T-helper 2 cell treated with Interferon-gamma antibody and Interleukin-4, amounts not matched to agents 5 μg/mL and 100 μg/mL, for 36 hours (primary cell): ENCODE measurements at places on chromosomes 12 and 14.

DNA sequence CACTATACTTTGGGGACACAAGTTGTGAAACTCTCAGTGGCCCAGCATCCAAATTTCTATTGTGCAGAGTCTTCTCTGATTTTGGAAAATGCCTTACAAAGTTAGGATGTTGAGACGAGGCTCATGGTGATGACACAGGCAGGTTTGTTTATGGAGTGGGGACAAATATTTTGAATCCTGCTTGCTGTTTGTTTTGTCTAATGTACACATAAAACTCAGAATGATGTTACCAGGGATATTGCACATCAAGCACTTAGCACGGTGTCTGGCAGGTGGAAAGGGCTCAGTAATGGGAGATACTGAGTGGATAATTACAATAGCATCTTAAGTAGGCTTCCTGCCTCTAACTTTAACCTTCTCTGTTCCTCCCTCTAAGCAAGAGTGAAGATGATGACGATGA lies 628.9 kb upstream of the TBX3 start:
- no peaks in the 10 kb centered on the region for H3K27me3 ChIP-seq
- H3K4me3 ChIP-seq, result no peak overlapping the region
- no peaks in the 10 kb centered on the region for H3K4me1 ChIP-seq
- no peak for DNase-seq

- H3K27me3 ChIP-seq, result no peaks in the 10 kb centered on the region
- peaks cover 37% of the 10 kb centered on the region for H3K36me3 ChIP-seq
- DNase-seq, result no peak
- no peak overlapping the region for H3K4me3 ChIP-seq
- H3K4me1 ChIP-seq, result no peaks in the 10 kb centered on the region
Observed at GRCh38 chr12:131789638-131790037, 38.6 kb upstream of the MMP17 start.

GRCh38 chr14:100305324-100306100 lies 732 bp downstream of the SLC25A29 start:
- peaks cover 25% of the 10 kb centered on the region for H3K4me1 ChIP-seq
- peak overlapping the region; percentile 88 for H3K4me3 ChIP-seq
- DNase-seq, result peak; percentile 47
- H3K27ac ChIP-seq, result peak overlapping the region; percentile 60
- peaks cover 18% of the 10 kb centered on the region for H3K27me3 ChIP-seq

DNA sequence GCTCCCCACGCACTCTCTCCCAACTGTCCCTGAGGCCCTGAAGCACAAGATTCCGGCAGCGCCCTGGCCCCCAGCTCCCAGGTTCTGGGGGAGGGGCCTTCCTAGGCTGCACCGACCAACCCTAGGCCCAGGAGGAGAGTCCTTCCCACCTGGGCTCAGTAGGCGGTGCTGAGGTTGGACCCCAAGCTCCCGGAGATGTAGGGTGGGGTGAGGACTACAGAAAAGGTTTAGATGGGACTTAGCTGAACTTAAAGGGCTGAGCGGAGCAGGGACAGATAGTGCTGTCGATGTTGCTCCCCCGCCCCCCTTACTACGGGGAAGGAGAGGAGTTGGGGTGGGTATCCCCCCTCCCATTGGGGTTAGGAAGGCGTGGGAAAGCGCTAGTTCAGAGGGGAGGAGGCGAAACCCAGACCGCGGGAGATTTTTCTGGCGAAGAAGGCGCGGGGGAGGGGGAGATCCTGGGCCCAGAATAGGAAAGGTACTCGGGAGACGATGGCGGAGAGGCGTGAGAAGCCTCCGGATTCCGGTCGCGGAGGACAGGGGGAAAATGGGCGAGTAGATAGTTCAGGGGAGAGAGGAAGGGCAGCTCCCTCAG lies 4.2 kb upstream of the BAZ2A start:
- H3K36me3 ChIP-seq, result peaks cover 25% of the 10 kb centered on the region
- peak overlapping the region; percentile 92 for H3K4me3 ChIP-seq
- DNase-seq, result peak; percentile 39

GRCh38 chr12:131067981-131068851 lies 114.5 kb downstream of the ADGRD1 start:
- H3K4me3 ChIP-seq, result no peak overlapping the region
- H3K4me1 ChIP-seq, result no peaks in the 10 kb centered on the region
- no peak for DNase-seq
- no peaks in the 10 kb centered on the region for H3K36me3 ChIP-seq
- no peaks in the 10 kb centered on the region for H3K27me3 ChIP-seq

DNA sequence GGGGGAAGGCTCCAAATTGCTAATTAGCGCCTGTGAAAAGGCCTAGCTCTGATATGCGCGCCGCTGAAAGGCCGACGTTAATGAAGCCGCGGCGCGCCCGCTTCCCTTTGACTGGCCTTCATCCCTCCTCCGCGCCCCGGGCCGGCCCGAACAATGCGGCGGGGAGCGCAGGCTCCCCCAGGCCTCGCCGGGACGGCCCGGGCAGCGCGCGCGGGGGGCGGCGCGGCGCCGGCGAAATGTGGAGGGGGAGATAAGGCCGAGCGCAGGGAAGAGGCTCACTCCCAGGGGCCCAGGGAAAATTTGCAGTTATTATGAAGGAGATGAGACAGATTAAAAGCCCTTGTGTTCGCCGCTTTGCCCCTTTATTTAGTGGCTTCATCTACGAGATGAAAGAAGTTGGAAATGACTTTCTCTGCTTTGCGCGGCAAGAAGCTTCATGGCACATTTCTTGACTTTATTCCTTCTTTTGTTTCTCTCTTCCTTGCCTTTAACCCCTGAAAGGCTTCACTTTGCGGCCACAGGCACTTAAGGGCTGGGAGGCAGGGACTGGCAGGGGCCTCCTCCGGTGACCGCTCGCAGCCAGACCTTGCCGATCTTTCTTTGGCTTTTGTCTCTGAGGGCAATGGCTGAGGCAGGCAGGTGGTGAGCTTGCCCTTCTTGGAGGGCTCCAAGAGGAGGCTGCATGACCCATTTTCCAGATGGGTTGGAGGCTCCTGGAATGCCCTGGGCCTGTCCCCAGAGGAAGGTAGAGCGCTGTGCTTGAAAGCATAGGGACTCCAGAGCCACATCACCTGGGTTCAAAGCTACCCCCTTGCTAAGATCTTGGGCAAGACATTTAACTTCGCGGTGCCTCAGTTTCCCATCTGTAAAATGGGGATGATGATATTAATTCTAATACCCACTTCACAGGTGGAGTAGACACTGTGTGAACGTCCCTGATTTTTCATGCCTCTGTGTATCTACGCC lies 12.7 kb upstream of the GPATCH2L start:
- peaks cover 65% of the 10 kb centered on the region for H3K27me3 ChIP-seq
- H3K27ac ChIP-seq, result no peak overlapping the region
- no peak for DNase-seq
- no peaks in the 10 kb centered on the region for H3K4me1 ChIP-seq
- H3K4me3 ChIP-seq, result no peak overlapping the region
- H3K36me3 ChIP-seq, result no peaks in the 10 kb centered on the region

GRCh38 chr14:70392676-70393075 lies 24.2 kb downstream of the SYNJ2BP start:
- no peaks in the 10 kb centered on the region for H3K4me1 ChIP-seq
- no peaks in the 10 kb centered on the region for H3K36me3 ChIP-seq
- H3K27me3 ChIP-seq, result peaks cover 3% of the 10 kb centered on the region
- DNase-seq, result no peak
- no peak overlapping the region for H3K4me3 ChIP-seq

DNA sequence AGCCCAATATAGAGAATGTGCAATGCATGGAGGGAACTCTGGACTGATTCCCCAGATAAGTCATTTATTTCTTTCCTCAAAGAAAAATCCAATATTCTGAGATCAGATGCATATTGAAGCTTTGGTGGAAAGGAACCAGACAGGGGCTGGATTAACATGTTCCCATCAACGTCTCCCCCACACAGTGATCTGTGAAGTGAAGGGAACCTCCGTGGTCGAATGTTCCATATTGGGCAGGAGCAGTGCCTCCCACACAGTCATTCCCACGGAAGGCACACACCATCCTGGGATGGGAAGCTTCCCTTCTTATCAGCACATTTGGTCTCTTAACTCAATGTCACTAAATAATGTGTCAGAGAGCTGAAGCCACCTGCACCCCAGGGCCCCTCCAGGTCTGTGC lies 247.1 kb downstream of the BCL11B start:
- no peaks in the 10 kb centered on the region for H3K36me3 ChIP-seq
- no peak overlapping the region for H3K27ac ChIP-seq
- H3K27me3 ChIP-seq, result peaks cover 2% of the 10 kb centered on the region
- DNase-seq, result no peak
- peaks cover 20% of the 10 kb centered on the region for H3K4me1 ChIP-seq
- no peak overlapping the region for H3K4me3 ChIP-seq

- peaks cover 49% of the 10 kb centered on the region for H3K4me1 ChIP-seq
- no peak for DNase-seq
- H3K4me3 ChIP-seq, result no peak overlapping the region
Observed at GRCh38 chr12:6963791-6964413, 6.6 kb downstream of the PHB2 start.

GRCh38 chr14:33254861-33255395 lies 316.2 kb downstream of the NPAS3 start:
- H3K36me3 ChIP-seq, result no peaks in the 10 kb centered on the region
- no peak overlapping the region for H3K27ac ChIP-seq
- no peak for DNase-seq
- no peak overlapping the region for H3K4me3 ChIP-seq

GRCh38 chr12:19191563-19191962 lies 62.0 kb downstream of the PLEKHA5 start:
- H3K4me1 ChIP-seq, result no peaks in the 10 kb centered on the region
- no peak overlapping the region for H3K27ac ChIP-seq
- H3K27me3 ChIP-seq, result peaks cover 3% of the 10 kb centered on the region
- no peaks in the 10 kb centered on the region for H3K36me3 ChIP-seq
- DNase-seq, result no peak

DNA sequence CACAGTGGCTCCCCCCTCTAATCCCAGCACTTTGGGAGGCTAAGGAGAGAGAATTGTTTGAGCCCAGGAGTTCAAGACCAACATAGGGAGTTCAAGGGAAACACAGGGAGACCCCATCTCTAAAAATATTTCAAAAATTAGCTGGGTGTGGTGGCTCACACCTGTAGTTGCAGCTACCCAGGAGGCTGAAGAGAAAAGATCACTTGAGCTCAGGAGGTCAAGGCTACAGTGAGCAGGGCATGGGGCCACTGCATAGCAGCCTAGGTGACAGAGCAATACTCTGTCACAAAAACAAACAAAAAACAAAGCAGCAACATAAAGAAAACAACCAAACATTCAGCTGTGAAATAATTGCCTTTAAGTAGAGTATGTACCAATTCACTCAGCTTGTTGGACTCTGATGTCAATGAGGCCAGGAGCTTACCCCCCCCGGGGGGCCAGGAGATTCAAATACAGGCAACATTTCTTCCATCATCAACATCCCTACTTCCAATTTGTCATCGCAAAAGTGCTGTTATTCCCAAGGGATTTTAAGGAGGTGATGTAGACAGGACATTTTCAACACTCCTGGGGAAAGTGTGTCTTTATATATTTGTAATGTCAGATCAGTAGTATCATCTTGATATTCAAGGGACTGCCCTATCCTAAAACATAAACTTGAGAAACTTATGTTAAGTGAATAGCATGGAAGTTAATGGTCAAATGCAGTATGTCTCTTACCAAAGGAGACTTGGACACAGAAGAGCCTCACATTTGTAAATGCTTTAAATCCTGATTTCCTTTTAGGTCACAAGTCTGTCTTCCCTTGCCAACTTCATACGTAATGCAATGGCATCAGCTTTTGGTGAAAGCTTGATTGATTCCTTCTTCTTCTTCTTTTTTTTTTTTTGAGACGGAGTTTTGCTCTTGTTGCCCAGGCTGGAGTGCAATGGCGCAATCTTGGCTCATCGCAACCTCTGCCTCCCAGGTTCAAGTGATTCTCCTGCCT lies 40.6 kb upstream of the AEBP2 start:
- H3K27ac ChIP-seq, result no peak overlapping the region
- no peaks in the 10 kb centered on the region for H3K4me1 ChIP-seq
- H3K4me3 ChIP-seq, result no peak overlapping the region
- DNase-seq, result no peak
- no peaks in the 10 kb centered on the region for H3K36me3 ChIP-seq
